ENCODE measurements at places on chromosomes 5 and 9.
A peak's percentile ranks its signal among the peaks of the same experiment; 100 is the strongest.

GRCh38 chr5:115811406-115811805 lies 5.1 kb downstream of the CDO1 start:
- H3K36me3 ChIP-seq: peaks cover 3% of the 10 kb centered on the region
- peaks cover 64% of the 10 kb centered on the region for H3K27me3 ChIP-seq
- no peak for DNase-seq
- H3K4me3 ChIP-seq: no peak overlapping the region
- peaks cover 54% of the 10 kb centered on the region for H3K4me1 ChIP-seq

- H3K27me3 ChIP-seq: no peaks in the 10 kb centered on the region
- no peak for DNase-seq
- H3K27ac ChIP-seq: no peak overlapping the region
- no peak overlapping the region for H3K4me3 ChIP-seq
- H3K36me3 ChIP-seq: peaks cover 25% of the 10 kb centered on the region
- peaks cover 4% of the 10 kb centered on the region for H3K4me1 ChIP-seq
These were observed 92.6 kb downstream of the OSMR start for GRCh38 chr5:38938424-38938823.

GRCh38 chr5:118862596-118862995 lies 125.8 kb downstream of the DTWD2 start:
- no peaks in the 10 kb centered on the region for H3K36me3 ChIP-seq
- H3K27ac ChIP-seq: no peak overlapping the region
- no peaks in the 10 kb centered on the region for H3K4me1 ChIP-seq
- no peak for DNase-seq
- no peak overlapping the region for H3K4me3 ChIP-seq

GRCh38 chr5:132813599-132814502 lies 749 bp downstream of the SOWAHA start:
- H3K27me3 ChIP-seq: peaks cover 68% of the 10 kb centered on the region
- H3K36me3 ChIP-seq: no peaks in the 10 kb centered on the region
- no peak overlapping the region for H3K27ac ChIP-seq
- peaks cover 10% of the 10 kb centered on the region for H3K4me1 ChIP-seq
- H3K4me3 ChIP-seq: no peak overlapping the region
- DNase-seq: no peak

DNA sequence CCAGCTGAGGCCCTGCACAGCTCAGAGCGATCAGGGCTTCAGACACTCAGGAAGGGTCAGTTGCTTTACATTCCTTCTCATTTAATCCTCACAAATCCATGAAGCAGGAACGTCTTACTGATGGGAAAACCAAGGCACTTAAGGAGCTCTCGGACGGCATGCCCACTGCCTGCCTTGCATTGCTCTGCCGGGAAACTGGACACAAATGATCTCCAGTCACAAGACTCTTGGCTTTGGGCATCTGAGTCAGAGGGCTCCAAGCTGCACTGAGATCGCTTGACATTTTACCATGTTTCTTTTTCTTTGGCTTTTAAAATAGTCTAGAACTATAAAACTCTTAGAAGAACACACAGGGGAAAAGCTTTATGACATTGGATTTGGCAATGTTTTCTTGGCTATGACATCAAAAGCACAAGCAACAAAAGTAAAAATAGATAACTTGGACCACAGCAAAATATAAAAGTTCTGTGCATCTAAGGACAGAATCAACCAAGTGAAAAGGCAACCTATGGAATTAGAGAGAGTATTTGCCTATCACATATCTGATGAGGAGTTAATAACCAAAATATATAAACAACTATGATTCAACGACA lies 43.6 kb upstream of the HRH2 start:
- no peak overlapping the region for H3K4me3 ChIP-seq
- no peak overlapping the region for H3K27ac ChIP-seq
- peaks cover 17% of the 10 kb centered on the region for H3K4me1 ChIP-seq
- H3K27me3 ChIP-seq: peaks cover 13% of the 10 kb centered on the region

DNA sequence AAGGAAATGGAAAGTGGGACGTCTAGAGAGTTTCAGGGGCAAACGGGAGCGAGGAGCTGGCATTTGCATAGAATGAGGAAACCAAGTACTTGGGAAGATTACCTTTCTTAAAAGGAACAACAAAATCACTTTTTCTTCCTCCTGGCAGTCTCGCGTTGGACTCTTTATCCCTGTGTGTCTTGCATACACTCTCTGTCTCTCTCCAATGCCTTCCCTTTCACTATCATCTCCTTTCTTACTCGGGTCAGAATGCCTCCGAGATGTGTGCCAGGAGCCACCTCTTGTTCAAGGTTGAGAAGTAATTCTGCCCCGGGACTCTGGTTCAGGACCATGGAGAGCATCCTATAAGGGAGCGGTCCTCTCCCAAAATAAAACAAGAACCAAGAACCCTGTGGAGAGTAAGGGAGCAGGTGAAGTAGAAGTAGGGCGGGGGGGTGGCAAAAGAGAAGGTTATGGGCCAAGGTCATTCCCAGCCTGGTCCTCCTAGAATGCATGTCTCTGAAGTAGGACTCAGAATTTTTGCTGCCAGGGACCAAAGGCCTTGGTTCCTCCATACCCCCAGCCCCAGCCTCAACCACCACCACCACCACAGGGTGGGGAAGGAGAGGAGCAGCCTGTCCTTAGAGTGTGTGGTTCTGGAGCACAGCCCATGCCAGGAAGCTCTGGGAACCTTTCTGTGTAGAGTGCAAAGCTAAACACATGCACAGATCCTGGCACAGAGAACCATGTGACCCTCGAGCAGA lies 72.1 kb upstream of the ARAP3 start:
- H3K27ac ChIP-seq: no peak overlapping the region
- H3K4me1 ChIP-seq: no peaks in the 10 kb centered on the region
- H3K4me3 ChIP-seq: no peak overlapping the region
- peaks cover 43% of the 10 kb centered on the region for H3K27me3 ChIP-seq
- DNase-seq: peak; percentile 13

DNA sequence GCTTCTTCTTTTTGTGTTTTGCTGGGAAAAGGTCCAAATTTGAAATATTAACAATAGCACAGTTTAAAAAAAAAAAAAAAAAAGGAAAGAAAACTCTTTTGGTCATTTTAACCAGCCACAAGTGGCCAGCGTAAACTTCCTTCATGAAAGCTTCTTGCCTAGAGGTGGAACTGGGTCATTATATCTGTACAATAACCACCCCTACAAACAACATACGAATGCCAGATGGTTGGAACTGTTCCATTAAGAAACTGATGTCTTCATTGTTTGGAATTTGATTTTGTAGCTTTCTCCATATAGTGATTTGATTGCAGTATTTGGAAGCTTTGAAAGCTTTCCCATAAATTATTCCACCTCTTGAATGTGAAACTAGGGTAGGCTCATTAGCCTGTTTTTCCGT lies 18.3 kb upstream of the LPAR1 start:
- no peak overlapping the region for H3K27ac ChIP-seq
- H3K36me3 ChIP-seq: no peaks in the 10 kb centered on the region
- DNase-seq: no peak
- peaks cover under 1% of the 10 kb centered on the region for H3K27me3 ChIP-seq
- no peaks in the 10 kb centered on the region for H3K4me1 ChIP-seq

GRCh38 chr9:134204991-134205578 lies 40.7 kb upstream of the RNU6ATAC start:
- no peak for DNase-seq
- H3K4me1 ChIP-seq: no peaks in the 10 kb centered on the region
- no peak overlapping the region for H3K27ac ChIP-seq
- H3K4me3 ChIP-seq: no peak overlapping the region
- H3K27me3 ChIP-seq: peaks cover 27% of the 10 kb centered on the region

DNA sequence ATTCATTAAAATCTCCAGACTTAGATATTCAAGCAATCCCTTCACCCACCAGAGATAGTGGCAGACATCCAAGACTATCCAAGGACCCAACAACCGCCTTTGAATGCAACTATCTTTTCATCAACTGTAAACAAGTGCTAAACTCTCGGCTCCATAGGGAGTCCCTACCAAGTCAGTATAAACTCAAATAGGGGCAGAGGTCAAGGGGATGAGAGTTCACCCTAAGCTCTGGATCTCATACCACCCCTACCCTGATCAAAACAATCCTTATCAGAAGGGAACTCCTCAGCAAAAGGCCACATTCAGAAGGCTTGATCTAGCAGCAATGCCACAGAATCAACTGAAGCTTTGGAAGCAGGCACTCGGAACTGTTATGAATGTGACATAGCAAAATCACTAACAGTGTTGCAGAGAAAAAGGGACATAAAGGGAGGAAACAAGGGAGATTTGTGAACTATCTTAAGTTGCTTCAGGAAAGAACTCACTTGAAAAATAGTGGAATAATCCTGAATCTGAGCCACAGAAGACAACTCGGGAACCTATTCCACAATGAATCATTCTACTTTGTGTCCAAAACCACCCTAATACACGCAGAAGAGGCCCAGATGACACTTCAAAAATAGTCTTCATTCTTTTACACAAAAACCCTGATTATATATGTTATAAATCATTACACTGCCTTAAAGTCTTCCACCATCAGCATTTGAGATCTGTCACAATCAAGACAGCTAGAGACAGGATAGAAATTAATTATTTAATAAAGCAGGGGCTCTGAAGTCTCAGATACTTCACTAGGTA lies 49.8 kb downstream of the NR6A1 start:
- H3K36me3 ChIP-seq: no peaks in the 10 kb centered on the region
- no peak for DNase-seq
- H3K27me3 ChIP-seq: peaks cover 7% of the 10 kb centered on the region
- no peak overlapping the region for H3K4me3 ChIP-seq
- H3K27ac ChIP-seq: no peak overlapping the region

- no peaks in the 10 kb centered on the region for H3K36me3 ChIP-seq
- no peak overlapping the region for H3K4me3 ChIP-seq
- no peak for DNase-seq
- H3K27me3 ChIP-seq: peaks cover 13% of the 10 kb centered on the region
- H3K4me1 ChIP-seq: no peaks in the 10 kb centered on the region
- H3K27ac ChIP-seq: no peak overlapping the region
These were observed 102.0 kb upstream of the SMC5 start for GRCh38 chr9:70156729-70157128.

- peaks cover 57% of the 10 kb centered on the region for H3K36me3 ChIP-seq
- peaks cover 14% of the 10 kb centered on the region for H3K4me1 ChIP-seq
- no peak overlapping the region for H3K4me3 ChIP-seq
- no peak overlapping the region for H3K27ac ChIP-seq
- DNase-seq: no peak
- no peaks in the 10 kb centered on the region for H3K27me3 ChIP-seq
These were observed 65.0 kb downstream of the CEMIP2 start for GRCh38 chr9:71703172-71703872.

DNA sequence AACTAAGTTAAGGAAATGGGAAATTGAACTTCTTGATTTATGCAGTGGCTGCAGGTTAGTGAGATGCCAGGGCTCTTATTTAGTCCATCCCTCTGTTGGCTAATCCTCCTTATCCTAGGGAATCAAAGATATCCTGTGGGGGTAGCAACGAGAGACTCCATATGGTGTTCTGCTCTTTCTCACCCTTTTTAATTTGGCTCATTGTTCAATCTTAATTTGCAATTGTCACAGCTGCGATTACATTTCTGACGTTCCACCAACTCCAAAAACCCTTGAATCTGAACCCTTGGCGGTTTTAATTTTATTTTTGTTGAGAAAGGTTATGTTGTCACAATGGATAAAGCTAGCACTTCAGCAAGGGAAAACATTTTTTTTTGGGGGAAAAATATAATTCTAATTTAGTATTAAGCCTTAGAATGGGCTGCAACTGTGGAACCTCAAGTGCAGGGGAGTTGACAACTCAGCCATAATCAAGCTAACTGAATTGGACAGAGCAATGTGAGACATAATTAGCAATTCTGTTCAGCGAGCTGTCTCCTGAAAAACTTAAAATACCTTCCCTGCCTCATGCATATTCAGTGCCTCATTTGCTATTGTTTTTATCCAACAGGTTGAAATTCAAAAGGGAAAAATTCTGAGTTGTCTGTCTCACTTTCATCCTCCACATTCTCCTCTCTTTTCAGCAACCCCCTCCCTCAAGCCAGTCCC lies 91.3 kb downstream of the MAT2B start:
- no peak overlapping the region for H3K4me3 ChIP-seq
- DNase-seq: no peak
- no peaks in the 10 kb centered on the region for H3K36me3 ChIP-seq
- H3K4me1 ChIP-seq: no peaks in the 10 kb centered on the region

GRCh38 chr5:30867711-30868110 lies 325.8 kb upstream of the CDH6 start:
- H3K4me1 ChIP-seq: no peaks in the 10 kb centered on the region
- DNase-seq: no peak
- H3K36me3 ChIP-seq: no peaks in the 10 kb centered on the region
- no peak overlapping the region for H3K4me3 ChIP-seq
- H3K27me3 ChIP-seq: no peaks in the 10 kb centered on the region

GRCh38 chr5:179166171-179166885 lies 106.2 kb downstream of the ZNF354C start:
- H3K27me3 ChIP-seq: no peaks in the 10 kb centered on the region
- no peaks in the 10 kb centered on the region for H3K4me1 ChIP-seq
- H3K36me3 ChIP-seq: no peaks in the 10 kb centered on the region
- H3K4me3 ChIP-seq: no peak overlapping the region
- no peak overlapping the region for H3K27ac ChIP-seq

DNA sequence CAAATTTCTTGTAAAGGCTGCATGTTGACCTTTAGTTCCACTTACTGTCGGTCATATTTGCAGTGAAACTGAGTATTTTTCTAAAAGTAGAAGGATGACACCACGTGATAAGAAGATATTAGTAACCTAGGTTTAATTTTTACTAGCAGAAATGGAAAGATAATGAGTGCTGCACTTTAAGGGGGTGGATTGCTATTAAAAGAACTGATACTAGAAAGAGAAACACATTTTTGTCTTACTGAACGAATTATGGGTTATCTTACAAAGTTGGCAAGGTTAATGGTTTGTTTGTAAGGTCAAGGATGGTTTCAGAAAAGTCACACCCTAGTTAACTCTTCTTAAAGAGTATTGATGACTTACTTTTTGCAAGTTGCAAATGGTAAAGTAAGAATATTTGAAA lies 2.4 kb downstream of the MACIR start:
- DNase-seq: no peak
- peaks cover 32% of the 10 kb centered on the region for H3K4me1 ChIP-seq
- no peak overlapping the region for H3K27ac ChIP-seq

- no peaks in the 10 kb centered on the region for H3K4me1 ChIP-seq
- H3K4me3 ChIP-seq: no peak overlapping the region
- DNase-seq: no peak
- no peaks in the 10 kb centered on the region for H3K27me3 ChIP-seq
- no peak overlapping the region for H3K27ac ChIP-seq
These were observed 56.4 kb downstream of the SH3GL2 start for GRCh38 chr9:17635115-17635890.
